ENCODE measurements at places on chromosomes 4 and X.
A peak's percentile ranks its signal among the peaks of the same experiment; 100 is the strongest.

- no peak for DNase-seq
Observed at GRCh38 chrX:127404161-127404560, 584.6 kb downstream of the PRR32 start.

GRCh38 chrX:360496-361150 lies 26.1 kb downstream of the PPP2R3B start:
- no peak for DNase-seq

GRCh38 chr4:22389240-22389870 lies 126.5 kb downstream of the ADGRA3 start:
- peak; percentile 49 for DNase-seq

DNA sequence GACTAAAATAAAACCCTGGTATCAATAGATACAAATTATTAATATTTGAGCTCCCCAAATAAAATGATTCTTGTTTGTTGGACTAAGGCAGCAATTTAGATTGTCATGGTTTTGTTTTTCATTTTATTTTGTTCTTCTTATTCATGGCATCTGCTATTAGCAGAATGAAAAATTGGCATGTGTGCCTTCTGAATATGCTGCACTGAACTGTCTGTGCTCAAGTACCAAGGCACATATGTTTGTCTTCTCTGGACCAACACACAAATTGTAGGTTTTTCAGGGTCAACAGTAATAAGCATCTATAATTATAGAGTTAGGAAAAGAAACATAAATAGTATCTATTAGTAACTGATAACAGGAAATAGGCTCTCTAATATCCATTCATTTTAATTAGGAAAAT lies 121.1 kb downstream of the BANK1 start:
- no peak for DNase-seq

DNA sequence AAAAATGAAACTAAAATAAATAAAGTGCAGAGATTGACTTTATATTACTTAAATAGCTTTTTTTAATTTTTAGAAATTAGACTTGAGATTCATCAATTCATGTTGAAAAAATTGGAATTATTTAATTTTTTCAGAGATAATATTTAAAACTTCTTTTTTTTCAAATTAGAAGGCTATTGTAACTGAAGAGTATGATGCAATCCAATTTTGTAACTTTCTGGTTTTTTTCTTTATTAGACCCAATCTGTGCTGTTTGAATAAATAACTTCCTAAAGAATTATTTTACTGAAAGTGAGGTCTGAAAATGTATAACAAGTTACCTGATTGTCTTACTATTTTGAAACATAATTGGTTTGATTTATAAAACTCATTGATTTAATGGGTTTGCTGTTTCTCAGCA lies 200.9 kb downstream of the MAD2L1 start:
- DNase-seq: no peak

GRCh38 chrX:82458207-82458754 lies 1049.8 kb upstream of the POU3F4 start:
- DNase-seq: no peak

DNA sequence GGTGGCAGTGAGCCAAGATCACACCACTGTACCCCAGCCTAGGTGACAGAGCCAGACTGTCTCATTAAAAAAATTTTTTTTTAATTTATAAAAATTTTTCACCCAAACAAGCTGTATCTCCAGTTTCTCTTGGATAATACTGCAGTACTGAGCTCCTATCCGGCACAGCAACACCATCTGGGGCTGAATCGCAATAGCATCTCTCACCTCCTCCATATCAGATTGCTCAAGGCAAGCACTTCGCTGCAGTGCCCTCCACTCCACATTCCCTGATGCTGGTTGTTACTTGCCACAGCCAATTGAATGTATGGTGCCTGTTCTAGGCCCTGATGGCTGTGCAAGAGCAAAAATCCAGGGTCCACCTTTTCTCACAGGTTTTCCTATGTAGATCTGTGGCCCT lies 69.3 kb upstream of the FAM241A start:
- DNase-seq: no peak

DNA sequence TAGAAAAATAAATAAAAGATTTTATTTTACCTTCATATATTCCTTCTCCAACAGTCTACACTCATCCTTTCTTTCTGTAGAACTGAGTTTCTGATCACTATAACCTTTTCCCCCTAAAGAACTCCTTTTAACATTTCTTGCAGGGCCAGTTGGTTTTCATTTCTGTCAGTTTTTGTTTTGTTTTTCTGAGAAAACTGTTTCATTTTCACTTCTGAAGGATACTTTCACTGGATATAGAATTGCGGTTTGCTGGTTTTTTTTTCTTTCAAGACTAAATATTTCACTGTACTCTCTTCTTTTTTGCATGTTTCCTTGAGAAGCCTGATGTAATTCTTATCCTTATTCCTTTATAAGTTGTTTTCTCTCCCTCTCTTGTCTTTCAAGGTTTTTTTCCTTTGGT lies 90.4 kb upstream of the EOLA2 start:
- no peak for DNase-seq

DNA sequence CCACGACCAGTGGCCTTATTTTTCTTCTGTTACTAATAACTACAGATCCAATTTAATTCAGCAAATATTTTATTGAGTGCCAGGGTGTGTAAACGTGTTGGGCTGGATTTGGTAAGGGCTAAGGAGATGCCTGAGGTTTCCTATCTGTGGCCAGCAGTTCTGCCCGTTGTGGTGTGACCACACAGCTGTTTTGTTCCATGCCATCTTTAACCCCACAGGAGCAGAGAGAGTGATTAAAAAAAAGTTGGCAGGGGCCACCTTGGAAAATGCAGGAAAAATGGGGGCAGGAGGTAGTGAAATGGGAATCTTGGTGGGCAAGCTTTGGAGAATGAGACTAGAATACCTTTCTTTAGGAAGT lies 1.1 kb downstream of the PLAC8 start:
- DNase-seq: no peak
